NCI-H510A treated with DMSO at 0.1 percent for 48 hours (cell line): ENCODE measurements at places on chromosomes 6 and 20.

DNA sequence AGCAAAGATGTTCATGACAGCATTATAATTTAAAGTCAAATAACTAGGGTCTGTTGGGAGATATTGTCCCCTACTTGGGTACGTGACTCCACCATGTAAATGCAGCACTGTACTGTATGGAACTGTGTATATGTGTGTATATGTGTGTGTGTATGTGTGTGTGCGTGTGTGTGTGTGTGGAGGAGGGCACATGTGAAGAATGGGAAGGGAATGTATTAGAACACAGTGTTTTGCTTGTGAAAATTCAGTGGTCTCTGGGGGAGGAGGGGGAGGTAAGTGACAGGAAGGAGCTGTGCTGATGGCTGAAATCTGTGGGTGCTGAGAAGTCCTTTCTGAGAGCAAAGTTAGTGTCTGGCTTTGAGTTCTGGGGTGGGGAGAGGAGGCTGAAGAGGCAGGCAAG, 23.9 kb upstream of the VEGFA start:
- DNase-seq: no peak

GRCh38 chr20:35978041-35978513, 9.7 kb downstream of the CNBD2 start:
- no peak for DNase-seq

GRCh38 chr6:149478631-149479314, 6.0 kb downstream of the ZC3H12D start:
- DNase-seq: no peak

DNA sequence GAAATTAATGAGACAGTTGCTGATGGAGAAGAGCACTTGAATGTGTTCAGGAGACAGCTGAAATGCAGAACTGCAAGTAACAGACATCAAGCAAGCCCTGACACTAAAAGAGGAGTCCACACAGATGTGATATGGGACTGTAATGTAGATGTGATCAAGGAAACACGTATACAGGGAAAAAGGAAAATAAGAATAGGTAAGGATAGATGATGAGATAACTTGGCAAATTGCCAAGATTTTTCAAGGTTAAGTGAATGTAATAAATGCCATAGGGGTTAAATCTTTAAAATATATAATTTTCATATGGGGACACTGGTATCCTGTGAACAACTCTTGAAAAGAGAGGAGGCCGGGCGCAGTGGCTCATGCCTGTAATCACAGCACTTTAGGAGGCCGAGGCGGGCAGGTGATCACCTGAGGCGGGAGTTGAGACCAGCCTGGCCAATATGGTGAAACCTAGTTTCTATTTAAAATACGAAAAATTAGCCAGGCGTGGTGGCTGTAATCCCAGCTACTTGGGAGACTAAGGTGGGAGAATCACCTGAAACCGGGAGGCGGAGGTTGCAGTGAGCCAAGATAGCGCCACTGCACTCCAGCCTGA, 7.2 kb upstream of the SNX14 start:
- no peak for DNase-seq

DNA sequence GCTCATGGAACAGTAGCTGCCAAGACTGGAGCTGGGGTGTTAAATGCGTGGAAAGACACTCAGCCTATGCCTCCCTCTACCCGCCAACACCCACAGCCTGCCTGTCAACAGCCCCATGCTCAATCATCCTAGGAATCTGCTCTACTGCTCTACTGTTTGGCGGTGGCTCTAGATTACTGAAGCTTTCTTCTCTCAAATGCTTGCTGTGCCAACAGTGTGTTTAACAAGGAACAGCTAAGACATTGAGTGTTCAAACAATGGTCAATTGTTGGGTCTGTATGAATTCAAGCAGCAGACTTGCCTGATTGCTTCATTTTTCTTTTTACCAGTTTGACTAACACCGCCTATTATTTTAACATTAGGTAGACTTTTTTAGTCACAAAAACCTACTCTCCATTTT, 258.6 kb downstream of the SOD2 start:
- no peak for DNase-seq

DNA sequence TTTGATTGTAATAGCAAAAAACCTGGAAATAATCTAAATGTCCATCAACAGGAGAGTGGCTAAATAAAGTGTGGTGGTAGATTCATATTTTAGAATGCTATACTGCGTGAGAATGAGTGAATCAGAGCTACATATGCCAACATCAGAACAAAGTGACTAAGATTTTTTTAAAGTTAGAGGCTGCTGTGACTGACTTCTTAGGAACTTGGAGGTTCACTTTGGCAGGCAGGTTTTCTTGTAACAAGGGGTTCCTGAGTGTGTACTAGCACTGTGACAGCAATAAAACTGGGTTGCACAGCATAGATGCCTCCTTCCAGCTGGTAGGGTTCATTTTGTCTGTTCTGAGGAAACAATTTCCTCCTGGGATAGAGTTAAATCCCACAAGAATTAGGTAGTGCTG, 75.3 kb upstream of the ENPP5 start:
- DNase-seq: no peak

GRCh38 chr6:1464781-1465370, 75.5 kb downstream of the FOXF2 start:
- no peak for DNase-seq

DNA sequence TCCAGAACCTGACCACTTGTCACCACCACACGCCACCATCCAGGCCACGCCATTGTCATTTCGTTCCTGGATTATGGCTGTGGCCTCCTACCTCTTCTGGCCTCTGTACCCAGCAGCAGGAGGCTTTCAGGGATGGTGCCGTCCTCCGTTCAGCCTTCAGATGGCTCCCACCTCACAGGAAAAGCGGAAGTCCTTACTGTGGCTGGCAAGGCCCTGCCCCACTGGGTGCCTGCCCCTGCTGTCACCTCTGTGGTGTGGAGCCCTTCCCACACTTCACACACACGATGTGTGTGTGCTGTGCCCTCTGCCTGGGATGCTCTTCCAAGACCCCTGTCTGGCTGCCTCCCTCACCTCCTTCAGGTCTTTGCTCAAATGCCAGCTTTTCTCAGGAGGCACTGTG, 69.4 kb downstream of the INSM1 start:
- no peak for DNase-seq

GRCh38 chr6:45116714-45117410, 211.3 kb upstream of the RUNX2 start:
- no peak for DNase-seq

DNA sequence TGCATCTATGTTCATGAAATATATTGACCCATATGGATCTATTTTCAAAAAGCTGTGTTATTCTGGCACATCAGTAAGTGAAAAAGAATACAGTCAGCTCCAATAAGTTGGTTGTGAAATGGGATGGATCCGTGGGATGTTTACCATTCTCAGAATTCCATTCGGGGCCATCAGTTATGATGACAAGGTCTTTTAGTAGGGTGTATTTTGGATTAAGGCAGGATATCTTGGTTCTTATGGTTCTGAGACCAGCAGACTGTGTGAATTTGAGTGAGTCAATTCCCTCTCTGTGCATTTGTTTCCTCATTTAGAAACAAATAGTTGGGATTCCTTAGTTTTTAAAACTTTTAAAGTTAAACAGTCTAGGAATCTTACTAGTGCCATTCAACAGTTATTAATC, 287.4 kb downstream of the CD109 start:
- DNase-seq: no peak

- peak; percentile 95 for DNase-seq
Observed at GRCh38 chr20:327186-328026, 2.1 kb downstream of the SOX12 start.

GRCh38 chr6:137283940-137284810, 65.0 kb upstream of the IFNGR1 start:
- DNase-seq: no peak

- DNase-seq: no peak
Observed at GRCh38 chr20:16689906-16690305, 39.9 kb upstream of the SNRPB2 start.

DNA sequence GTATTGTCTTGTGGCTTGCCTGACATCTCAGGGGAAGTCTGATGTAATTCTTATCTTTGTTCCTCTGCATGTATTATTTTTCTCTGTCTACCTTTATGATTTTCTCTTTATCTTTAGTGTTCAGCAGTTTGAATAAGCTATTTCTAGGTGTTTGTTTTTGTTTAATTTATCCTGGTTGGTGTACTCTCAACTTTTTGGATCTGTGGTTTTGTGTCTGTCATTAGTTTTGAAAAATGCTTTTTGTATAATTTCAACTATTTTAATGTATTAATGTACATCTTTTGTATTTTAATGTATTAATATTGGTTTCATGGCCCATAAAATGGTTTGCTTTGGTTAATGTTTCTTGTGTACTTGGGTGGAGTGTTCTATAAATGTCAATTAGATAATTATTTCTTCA, 15.9 kb upstream of the APCDD1L start:
- no peak for DNase-seq

DNA sequence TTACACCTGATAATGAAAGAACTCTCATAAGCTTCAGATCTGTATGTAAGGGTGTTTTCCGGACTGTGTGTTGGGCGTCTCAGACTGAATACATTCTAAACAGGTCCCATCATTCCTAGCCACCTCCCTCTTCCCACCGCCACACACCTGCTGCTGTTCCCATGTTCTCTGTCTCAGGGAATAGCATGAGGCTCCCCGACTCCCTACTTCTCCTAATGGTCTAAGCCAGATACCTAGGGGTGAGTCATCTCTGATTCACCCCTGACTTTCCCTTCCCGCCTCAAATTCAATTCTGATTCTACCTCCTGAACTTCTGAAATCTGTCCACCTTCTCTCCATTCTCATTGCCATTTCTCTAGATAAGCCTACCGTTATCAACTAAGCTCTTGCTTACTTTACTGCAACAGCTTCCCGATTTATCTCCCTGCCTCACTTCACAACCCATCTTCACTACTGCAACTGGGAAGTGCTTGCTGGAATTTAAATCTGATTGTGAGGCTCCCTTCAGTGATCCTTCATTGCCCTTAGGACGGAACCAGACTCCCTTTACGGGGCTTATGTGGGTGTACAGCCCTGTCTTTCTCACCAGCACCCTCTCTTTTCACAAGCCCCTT, 1.6 kb downstream of the TMEM14A start:
- no peak for DNase-seq

DNA sequence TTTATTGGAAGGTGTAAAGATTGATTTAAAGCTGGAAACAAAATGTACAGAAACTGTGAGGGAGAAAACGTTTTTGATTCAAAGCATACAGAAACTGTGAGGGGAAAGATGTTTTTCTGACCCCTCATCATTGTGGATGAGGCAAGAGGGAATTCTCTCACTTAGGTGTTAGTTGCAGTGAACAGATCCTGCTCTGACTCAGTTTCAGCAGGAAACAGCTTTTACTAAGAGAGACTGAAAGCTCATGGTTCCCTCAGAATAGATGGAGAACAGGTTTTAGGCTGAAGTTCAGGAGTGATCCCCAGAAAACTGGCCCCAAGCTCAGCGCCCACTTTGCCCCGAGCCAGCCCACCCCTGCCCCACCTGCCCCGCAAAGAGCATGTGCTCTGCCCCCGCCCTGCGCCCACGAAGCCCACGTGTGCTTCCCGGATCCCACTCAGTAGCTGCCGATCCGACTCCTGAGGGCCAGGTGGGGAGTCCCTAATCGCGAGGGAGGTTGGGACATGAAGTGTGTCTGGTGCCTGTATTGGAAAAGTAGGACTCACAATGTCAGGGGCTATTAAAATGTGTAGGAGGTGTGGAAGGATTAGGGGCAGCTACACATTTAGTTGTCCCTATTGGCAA, 41.2 kb downstream of the DUSP22 start:
- DNase-seq: no peak

- DNase-seq: no peak
Observed at GRCh38 chr6:14328163-14328562, 210.6 kb downstream of the CD83 start.
